Activated B cell treated with CpG ODN at 0.5 μM for 24 hours (primary cell): ENCODE measurements at places on chromosomes 4 and X. TPM values are rescaled to one million over a fixed set of nuclear protein-coding genes. Genes with fewer than 3 reads are reported as not detected.

The VSIG4 gene
- not detected in 2 replicates for total RNA-seq

The ZNF595 gene
- 15.2 and 17.4 TPM in 2 replicates for total RNA-seq

The GAGE12E gene
- total RNA-seq: not detected in 2 replicates

The BEX2 gene
- 12.3 and 13.1 TPM in 2 replicates for total RNA-seq

GRCh38 chr4:183532821-183533220 is 28.0 kb downstream of the ING2 start:
- no peak for DNase-seq

- no peak for DNase-seq
Observed at GRCh38 chr4:185859111-185859510, 47.1 kb upstream of the SORBS2 start.

- no peak for DNase-seq
Observed at GRCh38 chr4:95594629-95595028, 45.9 kb upstream of the UNC5C start.

- DNase-seq: no peak
Observed at GRCh38 chr4:83738895-83739294, 203.0 kb downstream of the GPAT3 start.

- no peak for DNase-seq
Observed at GRCh38 chr4:106671716-106672115, 303.1 kb upstream of the GIMD1 start.

DNA sequence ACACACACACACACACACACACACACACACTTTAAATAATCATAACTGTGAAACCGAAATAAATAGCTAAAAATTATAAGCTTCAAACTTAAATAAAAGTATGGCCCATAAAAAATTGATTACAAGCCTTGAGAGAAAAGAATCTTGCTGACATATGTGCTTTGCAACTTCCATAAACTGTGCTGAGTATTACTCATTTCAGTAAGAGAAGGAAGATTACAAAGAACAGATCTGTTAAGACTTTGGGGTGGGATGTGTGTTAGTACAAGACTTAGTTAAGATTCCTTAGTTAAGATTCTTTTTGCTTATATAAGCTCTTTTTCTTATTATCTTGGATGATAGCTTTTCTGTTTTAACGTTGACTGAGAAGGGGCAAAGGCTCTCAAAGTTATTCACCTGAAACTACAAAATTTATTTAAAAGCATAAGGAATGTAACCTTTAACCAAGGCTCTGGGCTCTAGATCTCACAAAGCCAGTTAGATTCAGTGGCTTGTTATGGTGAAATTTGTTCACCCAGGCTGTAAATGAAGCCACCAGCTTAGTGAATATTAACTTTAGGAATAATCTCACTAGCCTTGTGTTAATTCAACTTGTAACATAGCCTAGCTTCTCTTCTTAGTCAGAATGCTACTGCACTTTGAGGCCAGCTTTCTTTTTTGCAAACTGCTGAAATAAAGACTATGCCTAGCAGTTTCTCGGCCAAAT is 58.2 kb downstream of the ARSJ start:
- no peak for DNase-seq

GRCh38 chrX:42955349-42955748 is 177.4 kb upstream of the PPP1R2C start:
- DNase-seq: no peak

- DNase-seq: peak; percentile 24
Observed at GRCh38 chrX:78321809-78322208, 5.6 kb downstream of the CYSLTR1 start.

- no peak for DNase-seq
Observed at GRCh38 chr4:108193886-108194672, 25.3 kb upstream of the LEF1 start.

GRCh38 chr4:37568489-37568888 is 117.7 kb downstream of the RELL1 start:
- no peak for DNase-seq
